ENCODE measurements at places on chromosomes 3 and 15. TPM values are rescaled to one million over a fixed set of nuclear protein-coding genes. Genes with fewer than 3 reads are reported as not detected.

The PHLDB2 gene
- 90.4 TPM for total RNA-seq

The IL12A gene
- 0.33 TPM for total RNA-seq

The FEZF2 gene
- not detected for total RNA-seq

The ALS2CL gene
- total RNA-seq = 8.8 TPM

The GOLGA8J gene
- total RNA-seq = not detected

The GRIP2 gene
- not detected for total RNA-seq

The SLC38A3 gene
- total RNA-seq = not detected

Data from vein endothelial cell (primary cell).